Fibroblast of the conjunctiva (primary cell): ENCODE measurements at places on chromosomes 7 and 10.

- no peak for DNase-seq
Observed at GRCh38 chr7:45268013-45268412, 110.4 kb downstream of the RAMP3 start.

GRCh38 chr7:99860281-99861127 is 16.3 kb downstream of the OR2AE1 start:
- DNase-seq: peak; percentile 47

- DNase-seq: no peak
Observed at GRCh38 chr10:24288581-24288980, 79.6 kb downstream of the KIAA1217 start.

DNA sequence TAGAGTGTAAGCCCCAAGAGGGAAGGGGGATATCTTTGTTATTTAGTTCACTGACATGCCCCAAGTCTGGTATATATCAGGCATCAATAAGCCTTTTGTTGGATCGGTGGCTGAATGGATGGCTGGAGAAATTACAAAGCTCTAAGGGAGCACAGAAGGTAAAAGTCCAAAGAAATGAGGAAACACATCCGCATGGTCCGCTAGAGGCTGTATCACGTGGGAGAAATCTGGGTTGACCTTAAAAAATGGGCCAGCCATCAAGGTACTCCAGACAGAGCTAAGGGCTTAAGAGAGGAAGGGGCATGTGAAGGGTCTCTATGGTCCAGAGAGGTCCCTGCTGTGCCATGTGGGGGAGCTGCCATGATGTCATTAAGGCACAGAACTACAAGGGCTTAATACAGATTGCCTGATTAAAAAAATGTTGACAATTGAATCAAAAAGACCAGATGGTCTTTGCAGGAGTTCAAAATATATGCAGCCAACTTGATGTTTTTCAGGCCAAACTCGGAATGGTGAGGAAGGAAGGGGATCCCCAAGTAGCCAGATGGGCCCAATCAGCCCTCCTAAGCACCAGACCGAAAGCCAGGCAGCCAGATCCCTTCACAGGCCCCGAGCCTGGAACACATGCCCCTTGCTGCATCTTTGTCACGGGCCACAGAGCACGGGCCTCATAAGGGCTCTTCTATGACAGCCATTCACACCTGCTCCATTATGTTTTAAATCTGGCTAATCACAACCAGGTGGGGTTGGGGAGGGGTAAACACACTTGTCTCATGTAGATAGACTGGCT is 31.9 kb downstream of the SCRN1 start:
- no peak for DNase-seq

GRCh38 chr10:27621461-27621860 is 117.4 kb downstream of the RAB18 start:
- no peak for DNase-seq

- DNase-seq: no peak
Observed at GRCh38 chr7:16794986-16795385, 9.8 kb downstream of the AGR2 start.

GRCh38 chr10:48309711-48310226 is 3.3 kb downstream of the MAPK8 start:
- no peak for DNase-seq

- DNase-seq: no peak
Observed at GRCh38 chr10:69334302-69335062, 56.2 kb downstream of the HK1 start.

GRCh38 chr10:79193694-79194382 is 125.1 kb downstream of the ZMIZ1 start:
- DNase-seq: no peak

DNA sequence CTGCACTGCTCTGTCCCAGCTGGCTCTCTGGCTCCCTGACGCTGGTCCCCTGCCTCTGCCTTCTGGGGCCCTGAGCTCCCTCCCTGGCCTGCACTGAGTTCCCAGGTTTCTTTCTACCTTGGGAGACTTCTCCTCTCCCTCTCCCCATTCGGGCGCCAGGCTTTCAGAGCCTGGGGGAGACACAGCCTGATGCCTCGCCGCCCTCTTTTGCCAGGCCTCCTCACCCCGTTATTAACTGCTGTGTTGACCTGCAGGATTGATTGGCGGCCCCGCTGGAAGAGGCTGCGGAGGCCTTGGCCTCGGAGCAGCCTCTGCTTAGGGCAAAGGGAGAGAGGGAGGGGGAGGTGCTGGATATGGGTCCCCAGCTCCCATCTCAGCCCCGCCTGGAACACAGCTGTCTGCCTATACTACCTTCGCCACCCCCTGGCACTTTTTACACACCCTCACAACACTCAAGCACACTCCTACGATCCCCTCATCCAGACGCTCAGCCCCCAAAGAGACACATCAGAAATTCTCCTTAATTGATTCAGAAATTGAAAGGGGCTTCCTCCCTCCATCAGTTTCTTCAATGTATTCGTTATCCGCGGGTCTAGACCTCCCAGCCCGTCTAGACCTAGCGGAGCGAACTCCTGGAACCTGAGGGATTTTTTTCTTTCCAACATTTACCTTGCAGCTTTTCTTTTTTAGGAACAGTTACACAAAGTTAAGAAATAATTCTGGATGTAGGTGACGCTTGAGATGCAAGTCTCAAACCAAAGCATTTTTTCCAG is 7.1 kb upstream of the PAX2 start:
- no peak for DNase-seq

- no peak for DNase-seq
Observed at GRCh38 chr7:41134300-41135255, 568.3 kb downstream of the INHBA start.

- no peak for DNase-seq
Observed at GRCh38 chr7:105246256-105246655, 142.5 kb downstream of the SRPK2 start.
